Activated naive CD8-positive, alpha-beta T cell treated with anti-CD3 and anti-CD28 coated beads, Interleukin-2, amount 10 ng/mL, durations not matched to agents 7 days and 5 days (primary cell): ENCODE measurements at places on chromosomes 2 and 18. TPM values are rescaled to one million over a fixed set of nuclear protein-coding genes. Genes with fewer than 3 reads are reported as not detected.

CXCR2 gene
- total RNA-seq: 0.57 TPM

RGPD4 gene
- 0.61 TPM for total RNA-seq

FAM228A gene
- total RNA-seq: not detected

MFSD2B gene
- total RNA-seq: not detected

GRB14 gene
- total RNA-seq: not detected

AGAP1 gene
- 2.4 TPM for total RNA-seq

MBP gene
- 148 TPM for total RNA-seq

ADCYAP1 gene
- not detected for total RNA-seq

LCT gene
- total RNA-seq: 0.39 TPM

GPR35 gene
- total RNA-seq: 19.3 TPM

RGPD3 gene
- total RNA-seq: 0.14 TPM

ITPRIPL1 gene
- 32.8 TPM for total RNA-seq

HOXD12 gene
- not detected for total RNA-seq

C2orf66 gene
- not detected for total RNA-seq

CABYR gene
- 3.6 TPM for total RNA-seq

ATP8B1 gene
- total RNA-seq: not detected

RNF125 gene
- 29.0 TPM for total RNA-seq

ANKRD23 gene
- total RNA-seq: 17.8 TPM

SCYGR8 gene
- not detected for total RNA-seq

CCBE1 gene
- total RNA-seq: not detected

NRP2 gene
- total RNA-seq: 3.3 TPM

UGT1A4 gene
- not detected for total RNA-seq

CCDC138 gene
- 8.0 TPM for total RNA-seq

MTCL1 gene
- 0.43 TPM for total RNA-seq

STARD6 gene
- not detected for total RNA-seq

PHOSPHO2 gene
- total RNA-seq: 6.3 TPM

NOSTRIN gene
- total RNA-seq: not detected

RALB gene
- total RNA-seq: 45.7 TPM

ZNF804A gene
- 0.08 TPM for total RNA-seq

INPP5D gene
- total RNA-seq: 129 TPM

IL36A gene
- total RNA-seq: not detected

RND3 gene
- total RNA-seq: not detected

ACMSD gene
- total RNA-seq: not detected

ANKRD30BL gene
- total RNA-seq: not detected

LYG2 gene
- total RNA-seq: not detected

CYBRD1 gene
- total RNA-seq: 1.1 TPM

CFAP53 gene
- total RNA-seq: 0.68 TPM

ATL2 gene
- total RNA-seq: 48.8 TPM

TMEM182 gene
- total RNA-seq: 3.6 TPM

DLGAP1 gene
- not detected for total RNA-seq

MALL gene
- total RNA-seq: not detected
